ENCODE measurements at places on chromosomes 6 and 20.
A peak's percentile ranks its signal among the peaks of the same experiment; 100 is the strongest.

- DNase-seq = no peak
These were observed 224.2 kb downstream of the CLIC5 start for GRCh38 chr6:45791211-45792168.

DNA sequence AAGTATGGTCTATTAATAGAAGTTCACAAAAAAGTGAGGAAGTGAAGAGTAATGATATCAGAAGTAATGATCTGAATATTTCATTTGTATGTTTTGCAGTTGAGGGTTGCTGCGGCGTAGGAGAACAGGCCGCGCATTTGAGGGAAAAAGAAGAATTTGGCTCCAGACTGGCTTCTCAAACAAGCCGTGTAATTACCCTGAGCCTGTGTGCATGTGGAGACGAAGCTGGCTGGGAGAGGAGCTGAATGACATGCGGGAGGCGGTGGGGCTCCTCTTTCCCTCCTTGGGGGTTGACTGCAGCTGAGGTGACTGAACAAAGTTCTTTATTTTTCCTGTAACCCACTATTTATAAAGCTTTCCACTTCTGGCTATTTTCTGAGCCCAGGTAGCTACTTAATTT, 115.5 kb upstream of the AFDN start:
- no peak for DNase-seq

GRCh38 chr6:45780523-45780922, 235.1 kb downstream of the CLIC5 start:
- no peak for DNase-seq

- DNase-seq = peak; percentile 79
These were observed 578 bp downstream of the RGL2 start for GRCh38 chr6:33297956-33298772.

GRCh38 chr6:80527552-80528052, 421.1 kb downstream of the BCKDHB start:
- DNase-seq = no peak
